PC-9 (cell line): ENCODE measurements at places on chromosomes 12 and 14. TPM values are rescaled to one million over a fixed set of nuclear protein-coding genes. Genes with fewer than 3 reads are reported as not detected.

- no peak for DNase-seq
- H3K36me3 ChIP-seq: no peaks in the 10 kb centered on the region
- no peaks in the 10 kb centered on the region for H3K27me3 ChIP-seq
- no peaks in the 10 kb centered on the region for H3K4me1 ChIP-seq
These were observed 1.8 kb downstream of the ABCC9 start for GRCh38 chr12:21939435-21939834.

GRCh38 chr14:56135001-56135400 is 16.8 kb downstream of the PELI2 start:
- no peak for DNase-seq
- no peak overlapping the region for H3K27ac ChIP-seq
- H3K36me3 ChIP-seq: no peaks in the 10 kb centered on the region

Gene NCKAP5L
- total RNA-seq: 20.5 and 20.9 TPM in 2 replicates

Gene BMAL2
- 56.7 and 87.9 TPM in 2 replicates for total RNA-seq

Gene SOAT2
- 0.70 and 0.79 TPM in 2 replicates for total RNA-seq
